CD4-positive, alpha-beta T cell treated with Interleukin-6 at 100 ng/mL for 8 hours (primary cell): ENCODE measurements at places on chromosomes 1 and 21.

DNA sequence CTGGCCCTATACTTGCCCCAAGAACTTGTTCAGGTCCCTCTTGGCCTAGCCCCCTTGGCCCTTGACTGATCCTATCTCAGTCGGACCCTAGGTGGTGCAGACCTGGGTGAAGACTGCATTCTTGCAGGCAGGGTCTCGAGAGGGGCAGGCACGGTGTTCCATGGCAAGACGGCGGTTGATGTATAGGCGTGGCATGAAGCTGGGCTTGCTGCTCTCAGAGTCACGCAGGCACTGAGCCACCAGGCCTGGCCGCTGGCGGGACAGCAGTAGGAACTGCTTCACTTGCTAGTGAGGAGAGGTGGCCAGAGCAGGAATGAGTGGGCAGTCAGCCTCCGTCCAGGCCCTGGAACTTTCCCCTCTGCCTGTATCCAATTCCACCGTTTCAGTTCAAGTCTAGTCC is 3.8 kb downstream of the HECTD3 start:
- DNase-seq: no peak

GRCh38 chr1:26067432-26067911 is at the start of gene TRIM63:
TSS of gene TRIM63 (minus strand) at chr1:26067630. CDS start at chr1:26067494, 136 bp downstream.
- no peak for DNase-seq

DNA sequence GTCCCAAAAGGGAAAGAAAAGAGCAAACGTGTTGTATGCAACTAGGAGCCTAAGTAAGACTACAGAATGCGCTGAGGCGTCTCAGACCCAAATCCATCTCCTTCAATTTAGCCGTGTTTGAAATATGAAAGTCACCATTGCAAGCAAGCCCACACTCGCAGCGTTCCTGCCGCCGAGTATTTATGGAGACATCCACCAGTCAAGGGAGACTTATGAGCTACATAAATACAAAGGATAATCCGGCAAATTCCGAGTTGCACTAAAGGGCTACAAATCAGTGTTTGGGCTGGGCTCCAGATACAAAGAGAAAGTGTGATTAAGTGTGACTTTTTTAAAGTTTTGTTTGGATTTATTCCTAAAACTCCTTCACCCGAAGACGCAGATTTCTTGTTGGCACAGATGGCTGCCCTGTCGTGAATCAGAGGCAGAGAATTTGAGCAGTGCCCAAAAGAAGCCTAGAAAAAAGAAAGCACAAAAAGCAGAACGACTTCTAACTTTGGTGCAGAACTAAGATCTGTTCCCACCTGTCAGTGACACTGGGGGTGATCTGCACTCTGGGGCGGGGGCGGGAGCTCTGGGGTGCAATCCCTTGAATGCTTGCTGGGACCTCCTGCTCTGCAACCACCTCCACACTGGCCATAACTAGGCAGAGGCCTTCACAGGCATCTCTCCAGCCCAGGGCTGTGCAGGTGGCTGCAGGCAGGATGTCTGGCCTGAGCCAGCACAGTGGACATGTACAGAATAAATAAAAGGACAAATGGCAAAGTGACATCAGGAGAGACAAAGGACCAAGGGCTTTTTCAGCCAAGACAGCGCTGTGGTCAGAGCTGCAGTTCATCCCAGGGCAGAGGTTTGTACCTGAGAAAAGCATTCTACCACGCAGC is 489.7 kb downstream of the NPHP4 start:
- DNase-seq: no peak

GRCh38 chr1:215360758-215361157 is 206.3 kb upstream of the KCTD3 start:
- DNase-seq: no peak

GRCh38 chr1:213623862-213624261 is 363.9 kb upstream of the PROX1 start:
- no peak for DNase-seq

DNA sequence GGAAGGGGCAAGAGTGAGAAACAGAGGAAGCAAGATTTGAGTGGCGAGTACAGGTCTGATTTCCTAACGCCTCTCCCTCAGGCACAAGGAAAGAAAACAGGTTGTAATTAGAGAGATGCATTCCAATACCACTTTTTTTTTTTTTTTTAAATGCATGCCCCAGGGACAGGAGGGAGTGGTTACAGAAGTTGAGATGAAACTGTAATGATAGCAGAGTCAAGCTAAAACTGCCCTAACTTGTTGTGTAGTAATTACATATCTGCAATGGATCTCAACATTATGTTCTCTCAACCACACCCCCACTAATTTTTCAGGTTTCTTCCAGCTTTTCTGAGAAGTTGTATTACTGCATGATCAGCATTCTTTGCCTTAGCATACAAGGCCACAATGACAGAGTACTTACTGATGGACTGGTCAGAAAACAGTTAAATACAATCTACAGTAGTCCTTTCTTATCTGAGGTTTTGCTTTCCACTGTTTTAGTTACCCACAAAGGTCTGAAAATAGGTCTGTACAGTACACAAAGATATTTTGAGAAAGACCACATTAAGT is 5.5 kb downstream of the ETV3 start:
- no peak for DNase-seq

DNA sequence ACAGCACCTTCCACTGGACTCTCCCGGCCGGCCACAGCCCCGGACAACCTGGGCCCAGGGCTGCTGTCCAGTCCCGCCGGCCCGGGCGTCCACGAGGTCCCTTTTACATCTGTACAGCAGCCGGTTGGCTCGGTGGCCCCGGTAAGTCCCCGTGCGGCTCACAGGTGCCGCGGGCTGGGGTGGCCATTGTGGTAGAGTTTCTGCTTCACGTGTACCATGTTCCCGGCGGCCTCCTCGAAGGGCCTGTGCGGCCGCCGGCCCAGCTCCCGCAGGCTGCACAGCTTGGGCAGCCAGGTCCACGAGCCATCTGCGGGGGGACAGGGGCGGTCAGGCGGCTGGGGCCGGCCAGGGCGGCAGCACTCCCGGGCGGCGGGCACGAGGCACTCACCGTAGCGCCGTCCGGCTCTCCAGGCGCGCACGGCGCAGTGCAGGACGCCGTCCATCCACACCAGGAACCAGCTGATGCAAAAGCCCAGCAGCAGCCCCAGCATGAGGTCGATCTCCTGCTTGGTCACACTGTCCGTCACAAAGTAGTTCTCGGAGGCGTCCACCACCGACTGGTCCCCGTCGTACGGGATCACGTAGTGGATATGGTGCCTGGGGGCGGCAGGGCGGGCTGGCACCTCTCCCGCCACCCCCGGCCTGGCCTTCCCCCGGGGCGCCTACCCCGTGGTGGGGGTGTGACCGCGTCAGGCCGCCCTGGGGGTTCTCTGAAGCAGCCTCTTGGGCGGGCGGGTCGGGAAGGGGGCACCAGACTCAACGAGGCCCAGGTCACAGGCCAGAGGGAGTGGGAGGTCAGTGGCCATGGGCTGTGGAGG is 5.0 kb downstream of the TMEM240 start:
- DNase-seq: no peak
